Stimulated activated CD8-positive, alpha-beta memory T cell treated with anti-CD3 and anti-CD28 coated beads, Interleukin-7, amount 100 ng/mL, for 48 hours (primary cell): ENCODE measurements at places on chromosomes 6 and 20.

DNA sequence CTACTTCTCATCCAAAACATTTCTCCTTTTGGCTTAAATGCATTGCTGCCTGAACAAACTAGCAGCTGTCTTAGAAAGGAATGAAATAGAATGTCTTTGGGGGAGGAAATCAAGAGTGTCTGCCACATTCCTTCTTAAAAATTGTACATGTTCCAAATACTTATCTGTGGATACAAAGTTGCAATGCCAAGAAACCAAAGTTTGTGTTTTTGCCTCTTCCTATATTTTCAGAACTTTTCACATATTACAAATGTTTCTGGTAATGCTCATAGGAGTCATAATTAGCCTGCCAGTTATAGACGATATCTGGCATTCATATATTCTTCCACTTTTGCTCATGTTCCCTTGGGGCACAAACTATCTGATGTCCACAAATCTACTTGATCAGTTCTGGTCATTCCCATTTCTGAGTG is 165.5 kb upstream of the BMP5 start:
- DNase-seq = no peak

DNA sequence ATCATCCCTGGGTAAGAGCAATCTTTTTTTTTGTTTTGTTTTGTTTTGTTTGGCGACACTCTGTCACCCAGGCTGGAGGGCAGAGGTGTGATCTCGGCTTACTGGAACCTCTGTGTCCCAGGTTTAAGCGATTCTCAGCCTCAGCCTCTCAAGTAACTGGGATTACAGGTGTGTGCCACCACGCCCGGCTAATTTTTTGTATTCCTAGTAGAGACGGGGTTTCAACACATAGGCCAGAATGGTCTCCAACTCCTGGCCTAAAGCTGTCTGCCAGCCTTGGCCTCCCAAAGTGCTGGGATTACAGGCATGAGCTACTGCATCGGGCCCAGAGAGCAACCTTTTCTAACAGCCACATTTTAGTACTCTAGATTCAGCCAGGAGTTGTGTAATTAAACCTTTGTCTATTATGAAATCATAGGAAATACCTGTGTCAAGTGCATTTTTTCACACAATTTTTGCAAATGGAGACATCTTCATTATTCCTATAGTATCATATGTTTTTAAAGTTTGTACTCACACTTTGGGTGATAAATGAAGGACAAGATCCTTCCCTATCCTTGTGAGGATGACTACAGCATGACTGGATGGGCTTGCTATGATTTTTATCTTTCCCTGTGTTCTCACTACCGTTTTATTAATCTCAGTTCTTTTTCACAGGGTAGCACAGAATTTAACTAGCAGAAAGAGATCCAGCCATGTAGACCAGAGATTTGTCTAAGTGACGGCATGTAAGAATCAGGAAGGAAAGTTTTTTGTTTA is 82.6 kb downstream of the OR2B2 start:
- DNase-seq = no peak

DNA sequence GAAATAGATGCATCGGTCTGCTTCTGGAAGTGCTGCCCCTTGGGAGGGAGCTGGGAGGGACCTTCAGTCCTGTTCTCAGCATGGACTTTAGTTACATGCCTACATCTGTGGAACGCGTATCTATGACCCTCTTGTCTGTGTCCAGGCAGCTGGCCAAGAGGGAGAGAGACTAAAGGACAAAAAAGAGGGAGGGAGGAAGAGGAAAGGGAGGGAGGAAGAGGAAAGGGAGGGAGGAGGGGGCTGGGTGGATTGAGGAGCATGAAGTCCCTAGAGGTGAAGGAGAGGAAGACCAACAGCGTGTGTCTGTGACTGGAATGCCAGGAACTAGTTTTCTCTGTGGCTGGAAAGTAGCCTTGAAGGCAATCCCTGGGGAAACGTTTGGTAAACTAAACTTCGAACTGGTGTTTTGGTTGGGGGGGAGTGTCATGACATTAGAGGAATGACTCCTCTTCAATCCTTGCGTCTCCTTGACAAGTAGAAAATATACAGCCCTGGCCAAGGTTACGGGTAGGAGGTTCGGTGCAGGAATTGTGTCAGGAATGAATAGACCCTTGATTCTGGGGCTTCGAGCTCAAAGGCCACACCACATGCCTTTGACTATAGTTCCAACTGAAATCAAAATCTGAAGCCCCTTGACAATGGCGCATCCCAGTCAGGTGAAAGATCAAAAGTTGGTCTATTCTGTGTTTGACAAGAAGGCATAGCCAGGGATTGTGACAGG is 52.0 kb upstream of the PLEKHG1 start:
- no peak for DNase-seq

GRCh38 chr6:139181236-139181635 is 46.4 kb downstream of the HECA start:
- no peak for DNase-seq

DNA sequence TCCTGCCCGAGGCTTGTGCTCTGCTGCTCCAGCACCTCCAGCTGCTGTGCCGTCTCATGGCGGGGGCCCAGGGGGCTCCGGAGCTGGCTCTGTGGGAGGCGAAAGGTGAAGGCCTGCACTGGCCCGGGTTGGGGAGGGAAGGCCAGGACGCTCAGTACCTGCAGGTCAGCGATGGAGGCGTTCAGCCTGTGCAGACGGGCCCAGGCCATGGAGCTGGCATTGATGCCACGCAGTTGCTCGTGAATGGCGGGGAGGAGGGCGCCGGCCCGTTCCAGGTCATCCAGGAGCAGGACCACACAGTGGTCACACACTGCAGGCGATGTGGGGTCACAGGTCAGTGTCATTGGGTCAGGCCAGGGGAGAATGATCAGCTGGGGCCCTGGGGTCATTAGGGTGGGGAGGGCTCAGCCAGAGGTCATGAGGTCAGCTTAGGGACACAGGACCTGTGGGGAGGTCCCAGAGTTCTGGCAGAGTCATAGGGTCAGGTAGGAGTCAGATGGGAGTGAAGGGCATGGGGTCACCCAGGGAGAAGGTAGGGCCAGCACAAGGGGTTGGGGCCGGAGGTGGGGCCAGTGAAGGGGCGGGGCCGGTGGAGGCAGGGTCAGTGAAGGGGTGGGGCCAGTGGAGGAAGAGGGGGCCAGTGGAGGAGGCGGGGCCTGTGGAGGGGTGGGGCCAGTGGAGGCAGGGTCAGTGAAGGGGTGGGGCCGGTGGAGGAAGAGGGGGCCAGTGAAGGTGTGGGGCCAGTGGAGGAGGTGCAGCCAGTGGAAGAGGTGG is 18.0 kb downstream of the ADRM1 start:
- no peak for DNase-seq

DNA sequence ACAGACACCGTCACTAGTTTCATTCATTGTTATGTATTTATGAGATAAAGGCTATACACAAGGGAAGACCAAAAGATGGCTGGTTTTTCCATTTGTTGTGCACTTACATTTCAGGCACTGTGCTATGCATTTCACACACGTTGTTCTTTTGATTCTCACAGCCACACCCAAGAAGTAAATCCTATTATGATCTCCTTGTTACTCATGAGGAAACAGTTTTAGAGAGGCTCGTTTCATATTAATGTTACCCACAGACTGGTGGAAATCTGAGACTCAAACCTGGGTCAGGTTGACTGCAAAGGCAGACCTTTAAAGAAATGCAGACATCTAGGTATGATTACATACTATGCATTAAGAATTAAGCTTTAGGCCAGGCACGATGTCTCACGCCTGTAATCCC is 34.9 kb downstream of the SHLD1 start:
- no peak for DNase-seq

- DNase-seq = no peak
These were observed 5.4 kb downstream of the SYS1 start for GRCh38 chr20:45368221-45368980.
